Skeletal muscle tissue (tissue), 5 donors: ENCODE measurements at places on chromosomes 5 and 9. TPM values are rescaled to one million over a fixed set of nuclear protein-coding genes. Genes with fewer than 3 reads are reported as not detected.

ATP6V1G1 gene
- total RNA-seq = 56.9 TPM

CTSV gene
- total RNA-seq = 1.6 TPM

ENTPD8 gene
- total RNA-seq = not detected

PCDHGA7 gene
- 3.7 TPM for total RNA-seq

CTNND2 gene
- total RNA-seq = 0.52 TPM

PCDHGC4 gene
- 3.7 TPM for total RNA-seq

RPL37 gene
- total RNA-seq = 2,214 TPM

SEMA6A gene
- total RNA-seq = 43.8 TPM

CDKN2B gene
- total RNA-seq = not detected

ZNF879 gene
- total RNA-seq = 4.7 TPM

TTC16 gene
- not detected for total RNA-seq

S100Z gene
- total RNA-seq = not detected

SAXO1 gene
- not detected for total RNA-seq

PGM5 gene
- 69.4 TPM for total RNA-seq
